ENCODE measurements at places on chromosomes 2 and 18.

DNA sequence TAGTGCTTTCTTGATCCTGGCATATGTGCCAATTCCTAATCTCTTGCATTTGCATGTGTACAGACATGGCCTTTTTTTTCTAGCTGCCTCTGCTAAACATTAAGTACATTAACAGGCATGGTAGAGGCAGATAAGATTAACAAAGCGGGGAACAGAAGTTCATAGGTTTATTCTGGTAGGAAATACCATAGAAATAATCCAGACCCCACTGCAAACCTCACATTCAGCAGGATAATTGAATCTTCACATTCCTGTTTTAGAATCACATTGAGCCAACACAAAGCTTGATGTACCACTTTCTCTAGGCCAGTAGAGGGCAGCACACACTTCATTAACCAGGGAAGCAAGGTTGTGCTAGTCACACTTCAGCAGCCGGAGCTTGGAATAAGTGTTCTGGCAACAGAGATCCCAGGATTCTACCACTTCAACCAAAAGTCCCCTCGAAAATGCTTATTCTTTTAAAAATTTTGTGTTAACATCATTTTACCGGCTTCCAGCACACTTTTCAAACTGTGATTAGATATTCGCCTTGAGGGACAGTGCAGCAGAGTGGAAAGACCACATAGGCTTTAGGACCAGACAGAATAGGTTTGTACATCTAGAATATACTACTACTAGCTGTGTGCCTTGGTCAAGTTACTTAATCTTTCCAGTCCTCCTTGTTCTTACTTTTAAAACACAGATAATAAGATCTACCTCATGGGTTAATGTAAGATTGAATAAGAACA, 420.2 kb upstream of the CHST9 start:
- peak; percentile 83 for DNase-seq

DNA sequence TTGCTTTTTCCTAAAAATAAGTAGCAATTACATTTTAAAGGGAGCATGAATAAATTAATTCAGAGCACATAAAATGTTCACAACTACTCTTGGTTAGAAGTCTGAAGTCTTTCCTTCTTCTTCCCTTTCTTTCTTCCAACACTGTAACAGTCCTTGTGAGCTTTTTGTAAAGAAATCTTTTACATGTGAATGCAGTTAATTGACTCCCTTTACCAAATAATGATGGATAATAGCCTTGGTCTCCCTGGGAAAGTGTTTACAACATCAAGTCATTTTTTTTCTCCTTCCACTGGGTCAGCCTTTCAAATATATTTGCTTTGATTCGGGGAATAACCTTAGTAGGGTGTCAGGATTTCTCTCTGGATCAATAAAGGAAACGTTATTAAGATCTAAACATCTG, 39.1 kb downstream of the CALCRL start:
- peak; percentile 8 for DNase-seq

DNA sequence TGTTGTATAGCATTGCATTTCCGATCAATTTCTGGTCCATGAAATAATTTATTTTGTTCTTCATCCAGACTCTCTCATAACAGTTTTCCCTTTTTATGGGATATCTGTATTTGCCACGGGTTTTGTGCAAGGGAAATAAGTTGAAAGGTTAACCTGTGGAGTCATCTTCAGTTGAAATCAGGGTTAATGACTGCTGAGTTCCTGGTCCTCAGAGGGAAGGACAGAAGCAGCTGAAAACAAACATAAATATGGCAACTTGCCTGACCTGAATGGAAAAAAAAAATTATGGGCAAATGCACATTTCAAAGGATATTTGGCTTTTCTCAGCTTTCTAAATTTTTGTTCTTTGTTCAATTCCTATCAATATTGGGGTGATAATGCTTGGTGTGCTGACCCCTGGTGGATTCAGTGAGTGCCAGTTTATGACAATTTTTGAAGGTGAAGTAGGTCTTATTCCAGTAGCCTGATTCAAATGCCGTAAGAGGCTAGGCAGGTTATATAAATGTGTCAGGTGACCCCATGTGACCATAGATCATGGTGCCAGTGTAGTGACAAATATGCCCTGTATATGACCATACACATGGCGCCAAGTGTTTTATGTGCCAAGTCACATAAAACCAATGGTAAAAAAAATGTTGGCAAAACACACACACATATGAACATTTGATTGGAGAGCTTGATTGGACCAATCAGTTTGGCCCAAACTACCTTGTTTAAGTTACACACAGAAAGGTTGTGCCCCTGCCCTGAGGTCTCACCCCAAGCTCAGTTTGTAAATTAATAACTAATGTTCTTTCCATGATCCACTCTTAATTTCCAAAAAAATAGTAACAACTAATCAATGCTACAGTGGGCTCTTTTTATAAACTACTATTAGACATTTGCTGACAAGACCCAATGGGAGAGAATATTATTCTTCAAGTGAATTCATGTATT, 47.6 kb upstream of the FAM124B start:
- DNase-seq, result no peak

GRCh38 chr2:54651291-54651690, 72.2 kb upstream of the EML6 start:
- no peak for DNase-seq

GRCh38 chr2:233003658-233004555, 9.1 kb downstream of the NGEF start:
- DNase-seq, result no peak

- peak; percentile 81 for DNase-seq
Observed at GRCh38 chr2:195659982-195660890, 3.2 kb downstream of the SLC39A10 start.

DNA sequence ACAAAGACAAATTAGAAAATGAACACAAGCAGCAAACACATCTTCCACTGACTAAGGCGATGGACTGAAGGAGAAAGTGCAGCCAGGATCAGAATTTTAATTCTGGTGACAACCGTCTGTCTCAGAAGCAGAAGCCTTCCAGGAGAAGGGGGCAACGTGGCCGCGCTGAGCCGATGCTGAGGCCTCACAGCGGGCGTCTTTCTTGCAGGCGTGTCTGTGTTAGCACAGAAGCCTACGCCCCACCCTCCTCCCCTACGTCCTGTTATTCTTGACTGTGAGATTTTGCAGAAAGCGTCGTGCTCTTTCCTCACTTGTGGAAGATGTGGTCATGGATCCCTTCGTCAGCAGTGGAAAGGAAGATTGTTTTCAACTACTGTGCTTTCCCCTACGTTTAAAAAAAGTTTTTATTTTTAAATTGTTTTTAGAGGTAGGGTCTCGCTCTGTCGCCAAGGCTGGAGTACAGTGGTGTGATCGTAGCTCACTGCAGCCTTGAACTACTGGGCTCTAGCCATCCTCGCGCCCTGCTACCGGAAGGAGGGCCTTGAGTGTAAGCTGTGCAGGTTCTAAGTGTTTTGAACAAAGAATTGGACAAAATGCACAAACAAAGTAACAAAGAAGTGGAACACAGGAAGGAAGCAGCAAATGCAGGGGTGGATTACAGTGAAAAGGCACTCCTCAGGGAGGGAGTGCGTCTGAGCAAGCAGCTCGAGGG, 422.0 kb downstream of the GALR1 start:
- DNase-seq, result no peak

DNA sequence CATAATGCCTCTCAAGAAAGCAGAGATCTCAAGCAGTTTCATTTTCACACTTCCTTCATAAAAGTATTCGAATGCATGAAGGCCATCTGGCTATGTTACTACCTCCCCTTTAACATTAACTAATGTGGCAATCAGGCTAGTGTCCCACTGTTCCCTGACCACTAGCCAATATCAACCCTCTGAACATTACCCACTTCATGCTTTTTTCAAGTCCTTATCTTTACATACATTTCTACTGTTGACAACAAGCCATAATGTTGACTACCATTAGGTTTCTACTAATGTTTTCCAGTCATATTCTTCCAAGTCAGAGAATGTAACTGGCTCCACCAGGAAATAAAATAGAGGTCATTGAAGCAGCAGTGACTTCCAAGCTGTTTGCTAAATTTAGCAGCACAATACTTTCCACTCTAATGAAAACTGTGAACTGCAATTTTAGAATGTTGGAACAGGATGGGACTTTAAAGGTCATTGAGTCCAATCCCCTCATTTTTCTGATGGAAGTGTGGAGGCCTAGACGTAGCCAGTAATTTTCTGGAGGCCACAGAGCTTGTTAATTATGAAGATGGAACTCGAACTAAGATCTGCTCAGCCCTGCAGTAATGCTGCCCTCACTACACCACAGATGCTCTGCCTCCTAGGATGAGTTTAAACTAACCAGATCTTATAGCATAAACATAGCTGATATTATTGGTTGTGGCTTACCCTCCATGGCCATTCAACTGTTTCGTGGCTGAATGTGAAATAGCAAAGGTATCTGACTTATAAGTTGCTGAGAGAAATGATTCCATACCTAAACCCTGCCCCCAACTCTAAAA, 630 bp upstream of the PPP1R1C start:
- peak; percentile 84 for DNase-seq

GRCh38 chr2:9739531-9739964, 103.7 kb upstream of the TAF1B start:
- DNase-seq, result peak; percentile 35

DNA sequence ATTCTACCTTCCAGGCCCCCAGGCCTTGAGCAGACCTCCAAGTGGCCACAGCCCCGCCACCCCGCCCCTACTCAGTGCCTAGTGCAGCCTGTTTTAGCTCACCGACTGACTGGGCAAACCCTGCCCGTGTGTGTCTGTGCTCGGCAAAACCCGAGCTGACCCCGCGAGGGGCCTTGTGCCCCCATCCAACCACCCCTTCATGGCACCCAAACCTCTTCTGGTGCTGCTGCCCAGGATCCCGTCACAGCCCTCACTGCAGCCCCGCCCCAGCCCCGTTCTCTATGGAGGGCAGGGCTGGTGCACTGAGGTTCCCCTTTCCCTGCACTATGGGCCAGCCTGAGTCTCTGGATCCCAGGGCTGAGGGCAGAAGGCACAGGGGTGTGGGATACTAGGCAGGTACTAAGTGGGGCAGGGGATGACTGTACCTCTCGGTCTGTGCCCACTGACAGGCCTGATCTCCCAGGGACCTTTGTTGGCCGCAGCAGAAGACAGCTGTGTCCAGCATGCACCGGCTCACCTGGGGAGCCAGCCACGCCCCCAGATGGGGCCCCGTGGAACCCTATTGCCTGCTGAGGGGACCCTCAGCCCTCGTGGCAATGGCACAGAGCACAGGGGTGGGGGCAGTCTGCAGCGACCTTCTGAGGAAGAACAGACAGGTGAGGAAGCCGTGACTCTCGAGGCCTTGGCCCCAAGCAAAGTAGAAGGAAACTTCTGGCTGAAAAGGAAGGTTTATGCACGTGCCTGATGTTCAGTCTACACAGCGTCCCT, 69.9 kb upstream of the OTOS start:
- DNase-seq, result no peak

DNA sequence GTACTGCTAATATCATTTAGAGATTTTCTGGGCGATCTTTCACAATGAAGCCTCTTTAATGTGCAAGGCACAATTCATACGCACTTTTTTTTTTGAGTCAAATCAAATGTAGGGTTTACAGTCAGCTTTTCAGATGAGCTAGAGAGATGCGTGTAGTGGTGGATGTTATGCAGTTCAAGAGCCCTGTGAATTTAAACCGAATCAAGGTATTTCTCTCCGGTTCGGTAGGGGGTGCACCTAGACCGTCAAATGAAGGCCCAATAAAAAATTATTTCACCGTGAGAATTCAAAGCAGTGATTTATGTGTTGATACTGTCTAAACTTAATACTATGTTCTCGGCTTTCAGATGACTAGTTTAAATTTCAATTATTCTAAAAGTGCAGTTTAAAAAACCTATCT, 1.1 kb downstream of the PTH2R start:
- peak; percentile 7 for DNase-seq

DNA sequence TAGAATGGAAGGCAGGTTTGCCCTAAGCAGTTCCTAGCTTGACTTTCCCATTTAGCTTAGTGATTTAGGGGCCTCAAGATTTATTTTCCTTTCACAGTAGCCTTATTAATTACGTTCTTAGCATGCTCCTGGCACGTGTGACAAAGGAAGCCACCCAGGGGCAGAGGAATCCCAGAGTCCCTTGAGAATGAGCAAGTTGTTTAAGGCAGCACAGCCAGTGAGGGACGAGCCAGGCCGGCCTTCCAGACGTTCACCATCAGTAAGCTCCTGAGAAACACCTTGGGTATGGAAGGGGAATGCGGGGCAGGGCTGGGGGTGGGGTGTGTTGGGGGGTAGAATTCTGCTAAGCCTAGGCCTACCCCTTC, 76.3 kb downstream of the SOWAHC start:
- no peak for DNase-seq

- DNase-seq, result no peak
Observed at GRCh38 chr2:168781191-168781817, 21.1 kb upstream of the NOSTRIN start.

GRCh38 chr18:57696271-57696670, 74.6 kb upstream of the NARS1 start:
- DNase-seq, result no peak

- DNase-seq, result no peak
Observed at GRCh38 chr18:30486856-30487255, 555.7 kb downstream of the DSC3 start.

DNA sequence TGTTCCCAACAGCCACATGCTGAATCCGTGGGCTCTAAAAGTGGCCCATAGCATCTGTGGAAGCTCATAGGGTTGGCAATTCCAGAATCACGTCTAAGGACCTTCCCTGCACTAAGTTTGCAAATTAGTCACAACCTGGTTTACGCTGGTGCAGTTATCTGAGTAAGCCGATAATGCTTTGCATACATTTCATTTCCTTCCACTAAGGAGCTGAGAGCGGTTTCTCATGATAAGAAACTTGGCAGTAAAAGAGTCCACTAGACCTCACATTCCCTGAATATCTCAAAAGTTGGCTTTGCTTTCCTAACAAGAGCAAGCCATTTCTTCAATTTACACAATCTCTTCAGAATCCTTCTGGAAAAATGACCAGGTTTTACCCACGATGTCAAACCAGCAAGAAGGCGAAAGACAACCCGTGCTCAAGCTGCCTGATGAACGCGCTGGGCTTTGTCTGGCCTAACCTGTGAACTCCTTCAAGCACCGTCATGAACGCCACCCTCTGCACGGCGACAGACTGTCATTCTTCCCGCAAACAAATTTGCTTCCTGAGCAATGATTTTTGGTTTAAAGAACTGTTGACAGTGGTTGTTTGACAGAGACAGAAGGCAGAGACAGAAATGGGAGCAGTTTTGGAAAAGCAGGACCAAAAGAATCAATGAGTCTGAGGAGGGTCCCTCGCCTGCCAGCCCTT, 73.0 kb upstream of the COPS8 start:
- DNase-seq, result no peak

DNA sequence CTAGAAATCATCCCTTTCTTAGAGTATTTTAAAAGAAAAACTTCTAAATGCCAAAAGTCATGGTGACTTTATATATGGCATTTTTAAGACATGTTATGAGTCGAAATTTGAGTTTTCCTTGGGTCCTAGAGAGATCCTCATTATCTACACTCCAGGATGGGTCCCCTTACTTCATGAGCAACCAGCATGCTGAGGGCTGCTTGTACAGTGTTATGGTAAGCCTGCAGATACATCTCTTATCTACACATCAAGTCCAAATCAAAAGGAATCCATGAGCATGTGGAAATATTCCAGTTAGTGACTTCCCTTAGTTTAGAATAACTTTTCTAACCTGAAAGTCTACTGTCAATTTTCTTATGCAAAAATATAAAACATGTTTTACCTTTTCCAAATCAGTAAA, 58.7 kb downstream of the SLC66A3 start:
- DNase-seq, result no peak

GRCh38 chr18:71012789-71013188, 723.9 kb downstream of the SOCS6 start:
- no peak for DNase-seq

- no peak for DNase-seq
Observed at GRCh38 chr2:134588556-134588955, 130.2 kb downstream of the TMEM163 start.

- DNase-seq, result no peak
Observed at GRCh38 chr2:205644018-205644417, 38.3 kb upstream of the NRP2 start.
